ENCODE measurements at places on chromosomes 7 and 10. TPM values are rescaled to one million over a fixed set of nuclear protein-coding genes. Genes with fewer than 3 reads are reported as not detected.

The BLOC1S2 gene
- polyA plus RNA-seq: 163 TPM

The CHCHD2 gene
- polyA plus RNA-seq: 1,201 TPM

The ASIC3 gene
- 0.24 TPM for polyA plus RNA-seq

The PNLIPRP1 gene
- not detected for polyA plus RNA-seq

The PKD2L1 gene
- polyA plus RNA-seq: not detected

The FAM25G gene
- not detected for polyA plus RNA-seq

The VIPR2 gene
- polyA plus RNA-seq: not detected

The IL6 gene
- polyA plus RNA-seq: not detected

The FAM241B gene
- polyA plus RNA-seq: 0.52 TPM

GRCh38 chr10:35854661-35855060 is 212.6 kb upstream of the FZD8 start:
- no peaks in the 10 kb centered on the region for H3K36me3 ChIP-seq
- DNase-seq: no peak
- H3K4me1 ChIP-seq: no peaks in the 10 kb centered on the region
- no peaks in the 10 kb centered on the region for H3K27me3 ChIP-seq

- H3K27ac ChIP-seq: peak overlapping the region; percentile 59
- H3K36me3 ChIP-seq: no peaks in the 10 kb centered on the region
- no peaks in the 10 kb centered on the region for H3K27me3 ChIP-seq
- peaks cover 18% of the 10 kb centered on the region for H3K4me1 ChIP-seq
- no peak for DNase-seq
These were observed 682 bp upstream of the RGS10 start for GRCh38 chr10:119542988-119543813.

GRCh38 chr7:134827889-134828288 is 48.5 kb downstream of the CALD1 start:
- no peaks in the 10 kb centered on the region for H3K36me3 ChIP-seq
- no peak overlapping the region for H3K27ac ChIP-seq

DNA sequence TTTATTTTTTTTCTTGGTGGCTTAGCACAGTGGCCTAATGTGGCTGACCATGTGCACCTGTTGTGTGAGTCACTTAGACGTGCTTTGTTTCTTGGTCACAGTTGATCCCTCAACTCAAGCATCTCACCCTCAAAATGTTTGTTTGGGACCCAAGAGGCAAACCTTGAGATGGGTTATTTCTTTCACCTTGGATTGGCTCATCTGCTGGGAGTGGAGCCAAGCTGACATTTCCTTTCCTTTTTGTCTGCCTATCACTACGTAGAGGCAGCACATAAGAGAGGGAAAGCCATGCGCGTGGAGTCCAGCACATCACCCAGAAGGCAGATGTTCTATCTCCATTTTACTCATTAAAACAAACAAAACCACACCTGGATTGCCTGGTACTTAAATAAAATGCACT is 6.4 kb upstream of the PRKCQ start:
- H3K27ac ChIP-seq: no peak overlapping the region
- H3K4me3 ChIP-seq: no peak overlapping the region
- no peaks in the 10 kb centered on the region for H3K4me1 ChIP-seq
- DNase-seq: no peak
- H3K36me3 ChIP-seq: no peaks in the 10 kb centered on the region
- H3K27me3 ChIP-seq: no peaks in the 10 kb centered on the region

GRCh38 chr10:21524131-21524525 is 1.4 kb downstream of the SKIDA1 start:
- H3K27ac ChIP-seq: no peak overlapping the region
- H3K27me3 ChIP-seq: peaks cover 1% of the 10 kb centered on the region
- no peak for DNase-seq
- peaks cover 21% of the 10 kb centered on the region for H3K4me1 ChIP-seq

DNA sequence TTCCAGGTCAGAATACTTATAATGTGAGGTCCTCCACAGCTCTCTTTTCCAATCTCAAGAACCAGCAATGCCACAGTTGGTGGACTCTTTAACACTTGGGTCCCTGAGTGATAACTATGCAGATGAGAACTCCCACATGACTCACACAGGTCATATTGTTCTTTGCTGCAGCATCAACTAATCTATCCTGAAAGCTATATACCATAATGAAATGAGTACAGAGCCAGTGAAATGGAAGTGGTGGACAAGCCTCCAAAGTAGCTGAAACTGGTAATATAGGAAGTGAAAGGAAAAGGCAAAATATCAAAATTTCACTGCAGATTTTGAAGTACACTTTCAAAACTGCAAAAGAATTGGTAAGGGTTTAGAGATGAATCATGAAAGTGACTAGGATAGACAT is 45.6 kb downstream of the SORCS1 start:
- no peak overlapping the region for H3K27ac ChIP-seq
- H3K4me1 ChIP-seq: no peaks in the 10 kb centered on the region
- no peak for DNase-seq
- H3K4me3 ChIP-seq: no peak overlapping the region

DNA sequence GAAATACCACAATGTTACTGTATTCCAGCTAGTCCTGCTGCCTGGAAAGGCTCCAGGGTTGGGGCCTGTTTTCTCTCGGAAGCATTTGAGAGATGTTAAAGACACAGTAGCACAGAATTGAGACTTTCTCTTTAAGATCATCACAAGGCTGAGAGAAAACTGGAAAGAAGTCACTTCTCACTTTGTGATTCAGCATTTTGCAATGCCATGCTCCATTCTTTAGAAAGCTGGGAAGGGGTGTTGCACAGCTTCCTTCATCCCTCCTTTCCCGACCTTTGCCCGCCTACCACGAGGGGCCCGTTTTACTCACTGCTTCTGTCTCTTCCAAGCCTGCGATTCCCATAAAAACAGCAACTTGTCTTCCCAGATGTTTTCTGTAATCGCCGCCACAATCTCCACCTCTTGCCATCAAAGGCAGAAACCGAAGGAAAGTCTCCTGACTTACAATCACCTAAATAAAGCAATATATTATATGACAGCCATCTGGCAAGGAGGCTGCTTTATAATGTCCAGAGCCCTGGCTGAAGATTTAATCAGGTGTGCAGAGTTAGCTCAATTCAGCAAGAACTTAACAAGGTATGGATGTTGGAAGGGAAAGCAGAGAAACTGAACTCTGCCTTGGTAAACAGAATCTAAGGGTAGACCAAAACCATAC is 18.9 kb downstream of the NOD1 start:
- H3K4me1 ChIP-seq: peaks cover 23% of the 10 kb centered on the region
- H3K27ac ChIP-seq: no peak overlapping the region
- no peaks in the 10 kb centered on the region for H3K36me3 ChIP-seq
- no peak overlapping the region for H3K4me3 ChIP-seq
- no peaks in the 10 kb centered on the region for H3K27me3 ChIP-seq
- DNase-seq: no peak

DNA sequence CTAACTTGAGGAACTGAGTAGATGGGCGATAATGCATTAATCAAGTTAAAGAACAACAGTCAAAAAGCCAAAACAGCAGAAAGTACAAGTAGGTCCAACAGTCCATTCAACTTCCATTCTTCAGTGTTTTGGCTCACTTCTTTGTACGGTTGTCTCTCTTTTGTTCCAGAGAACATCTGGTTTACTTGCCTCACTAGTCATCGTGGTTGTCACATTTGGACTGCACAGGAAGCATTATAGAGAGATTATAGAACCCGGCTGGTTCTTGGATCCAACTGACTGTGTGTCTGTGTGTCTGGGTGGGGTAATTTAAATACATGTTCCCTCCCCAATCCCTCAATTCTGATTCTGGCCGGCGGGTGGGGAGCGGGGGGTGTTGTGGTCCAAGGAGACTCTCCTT is 1.8 kb upstream of the CEP41 start:
- H3K36me3 ChIP-seq: no peaks in the 10 kb centered on the region
- DNase-seq: no peak
- no peak overlapping the region for H3K27ac ChIP-seq
- H3K27me3 ChIP-seq: no peaks in the 10 kb centered on the region

DNA sequence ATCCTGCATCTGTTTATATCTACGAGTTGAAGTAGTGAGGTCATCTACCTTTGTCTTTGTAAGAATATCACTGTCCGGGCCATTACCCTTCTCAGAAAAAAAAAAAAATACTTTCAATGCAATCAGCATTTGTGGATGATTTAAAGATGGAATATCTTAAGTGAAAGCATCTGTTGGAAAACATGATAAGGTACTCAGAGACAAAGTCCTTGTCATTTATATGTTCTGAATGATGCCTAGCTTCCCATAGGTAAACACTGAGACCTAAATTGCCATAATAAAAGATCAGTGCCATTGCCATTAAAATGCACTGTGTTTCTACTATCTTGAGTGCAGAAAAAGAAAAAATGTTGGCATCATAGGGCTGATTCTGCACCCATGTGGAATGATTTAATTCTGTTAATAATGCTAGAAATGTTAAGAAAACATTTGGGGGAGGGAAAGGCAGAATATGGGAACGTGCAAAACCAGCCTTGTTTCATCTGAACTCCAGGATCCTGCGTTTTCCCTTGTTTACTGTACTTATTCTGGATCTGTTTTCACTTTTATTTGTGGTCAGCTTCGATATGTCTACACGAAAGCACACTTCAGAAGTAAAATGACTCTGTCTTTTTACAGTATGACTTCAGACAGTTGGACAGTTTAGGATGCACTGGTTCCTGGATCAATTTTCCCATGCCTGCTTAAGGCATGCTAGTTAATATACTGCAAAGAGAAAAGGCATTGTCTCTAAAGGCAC is 669.8 kb downstream of the SUGCT start:
- H3K36me3 ChIP-seq: no peaks in the 10 kb centered on the region
- no peak for DNase-seq
- H3K27ac ChIP-seq: no peak overlapping the region
- H3K4me1 ChIP-seq: no peaks in the 10 kb centered on the region
- no peaks in the 10 kb centered on the region for H3K27me3 ChIP-seq

GRCh38 chr7:155514296-155514695 is 32.1 kb downstream of the CNPY1 start:
- H3K27ac ChIP-seq: no peak overlapping the region
- peaks cover 10% of the 10 kb centered on the region for H3K27me3 ChIP-seq
- no peaks in the 10 kb centered on the region for H3K4me1 ChIP-seq
- H3K4me3 ChIP-seq: no peak overlapping the region

DNA sequence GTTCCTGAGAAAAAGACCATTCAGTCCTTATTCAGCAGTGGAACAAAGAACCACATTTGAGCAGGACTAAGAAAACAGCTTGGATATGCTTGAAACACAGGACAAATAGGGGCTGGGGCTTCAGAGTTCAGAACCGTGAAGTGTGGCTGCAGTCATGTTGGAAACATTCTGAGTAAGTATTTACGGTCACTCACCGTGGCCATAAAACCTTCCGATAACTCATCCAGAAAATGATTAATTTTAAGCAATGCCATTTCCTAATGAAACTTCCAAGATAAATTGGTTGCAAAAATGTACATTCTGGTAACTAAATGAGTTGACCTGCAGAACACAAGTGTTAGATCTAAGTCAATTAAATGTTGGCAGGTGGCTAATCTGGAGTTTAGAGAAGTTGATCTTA is 279.2 kb downstream of the CXCL12 start:
- no peaks in the 10 kb centered on the region for H3K4me1 ChIP-seq
- H3K36me3 ChIP-seq: no peaks in the 10 kb centered on the region
- H3K27me3 ChIP-seq: no peaks in the 10 kb centered on the region
- no peak overlapping the region for H3K4me3 ChIP-seq

DNA sequence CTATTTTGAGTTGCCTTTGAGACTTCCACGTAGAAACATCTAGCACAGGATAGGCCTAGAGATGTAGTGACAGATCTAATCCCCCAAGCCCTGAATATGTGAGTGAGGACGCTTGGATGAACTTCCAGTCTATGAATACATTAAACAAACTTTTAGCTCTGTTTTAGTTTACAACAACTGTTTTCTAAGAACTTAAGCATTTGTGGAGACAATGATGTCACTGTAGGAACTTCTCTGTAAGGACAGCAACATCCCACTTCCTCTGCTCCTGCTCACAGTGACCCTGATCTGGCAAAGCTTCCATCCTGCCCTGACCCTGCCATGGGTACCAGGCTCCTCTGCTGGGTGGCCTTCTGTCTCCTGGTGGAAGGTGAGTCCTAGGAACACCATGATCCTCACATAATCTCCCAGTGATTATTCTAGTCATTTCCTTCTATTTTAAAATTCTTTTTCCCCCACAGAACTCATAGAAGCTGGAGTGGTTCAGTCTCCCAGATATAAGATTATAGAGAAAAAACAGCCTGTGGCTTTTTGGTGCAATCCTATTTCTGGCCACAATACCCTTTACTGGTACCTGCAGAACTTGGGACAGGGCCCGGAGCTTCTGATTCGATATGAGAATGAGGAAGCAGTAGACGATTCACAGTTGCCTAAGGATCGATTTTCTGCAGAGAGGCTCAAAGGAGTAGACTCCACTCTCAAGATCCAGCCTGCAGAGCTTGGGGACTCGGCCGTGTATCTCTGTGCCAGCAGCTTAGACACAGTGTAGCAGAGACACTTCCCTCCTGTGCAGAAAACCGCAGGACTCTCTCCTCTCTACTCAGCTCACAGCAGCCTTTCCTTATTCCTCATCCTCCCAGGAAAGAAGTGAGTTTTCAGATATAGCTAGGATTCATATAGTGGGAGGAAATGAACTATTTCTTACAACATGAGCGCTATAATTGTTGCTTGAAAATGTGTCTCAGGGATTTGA is 194.4 kb upstream of the PRSS1 start:
- no peaks in the 10 kb centered on the region for H3K36me3 ChIP-seq
- H3K27me3 ChIP-seq: 0 out of 2 replicates have a peak, but pooled peaks cover 3% of the 10 kb centered on the region
- H3K27ac ChIP-seq: no peak overlapping the region
- H3K4me1 ChIP-seq: no peaks in the 10 kb centered on the region
- no peak for DNase-seq
- H3K4me3 ChIP-seq: no peak overlapping the region

GRCh38 chr7:29878081-29878688 is 71.9 kb downstream of the WIPF3 start:
- no peak for DNase-seq
- H3K36me3 ChIP-seq: no peaks in the 10 kb centered on the region
- no peak overlapping the region for H3K27ac ChIP-seq

DNA sequence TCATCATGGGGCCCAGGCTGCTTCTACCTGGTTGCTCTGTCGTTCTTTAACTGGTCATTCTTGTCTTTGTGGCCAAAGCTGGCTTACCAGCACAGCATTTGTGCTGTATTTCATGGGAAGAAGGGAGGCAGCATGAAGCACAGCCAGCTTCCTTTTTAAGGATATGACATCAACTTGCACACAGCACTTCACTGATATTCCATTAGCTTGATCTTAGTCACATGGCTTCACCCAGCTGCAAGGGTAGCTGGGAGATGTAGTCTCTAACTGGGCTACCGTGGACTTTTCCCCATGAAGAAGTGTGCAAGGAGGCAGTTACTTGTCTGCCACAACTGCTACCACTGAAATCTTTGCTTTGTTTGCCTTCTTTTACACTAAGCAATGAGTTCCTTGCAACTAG is 525.2 kb downstream of the LRMDA start:
- DNase-seq: no peak
- H3K27me3 ChIP-seq: no peaks in the 10 kb centered on the region
- no peaks in the 10 kb centered on the region for H3K4me1 ChIP-seq
- H3K27ac ChIP-seq: no peak overlapping the region

- peak overlapping the region; percentile 29 for H3K4me3 ChIP-seq
- DNase-seq: no peak
- H3K36me3 ChIP-seq: no peaks in the 10 kb centered on the region
These were observed 7.7 kb downstream of the MDFIC start for GRCh38 chr7:114929570-114929969.

Measured in GM12878 (cell line).